ENCODE measurements at places on chromosomes 5 and 9.

DNA sequence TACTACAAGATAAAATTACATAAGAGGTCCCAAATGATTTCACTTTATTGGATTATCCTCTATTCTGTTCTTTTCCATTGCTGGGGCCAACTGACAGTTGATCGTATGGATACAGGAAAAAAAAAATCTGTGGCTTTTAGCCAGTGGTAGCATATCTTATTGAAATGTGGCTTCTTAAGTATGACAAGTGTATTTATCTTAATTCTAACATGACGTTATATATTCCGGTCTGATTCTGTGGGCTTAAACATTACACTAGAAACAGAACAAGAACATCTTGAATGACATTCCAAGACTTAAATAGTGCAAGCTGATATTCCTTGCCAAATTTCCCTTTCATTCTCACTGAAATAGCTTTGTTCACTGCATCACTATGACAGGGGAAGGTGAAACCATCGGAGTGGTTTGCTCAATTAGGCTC is 117.9 kb downstream of the INSYN2B start:
- DNase-seq, result no peak

GRCh38 chr5:90135779-90136378 is 273.7 kb downstream of the CETN3 start:
- no peak for DNase-seq

- DNase-seq, result peak; percentile 100
These were observed 263.9 kb downstream of the SPOCK1 start for GRCh38 chr5:137234973-137235943.

- DNase-seq, result peak; percentile 29
These were observed 11.5 kb downstream of the SARDH start for GRCh38 chr9:133726401-133727276.

DNA sequence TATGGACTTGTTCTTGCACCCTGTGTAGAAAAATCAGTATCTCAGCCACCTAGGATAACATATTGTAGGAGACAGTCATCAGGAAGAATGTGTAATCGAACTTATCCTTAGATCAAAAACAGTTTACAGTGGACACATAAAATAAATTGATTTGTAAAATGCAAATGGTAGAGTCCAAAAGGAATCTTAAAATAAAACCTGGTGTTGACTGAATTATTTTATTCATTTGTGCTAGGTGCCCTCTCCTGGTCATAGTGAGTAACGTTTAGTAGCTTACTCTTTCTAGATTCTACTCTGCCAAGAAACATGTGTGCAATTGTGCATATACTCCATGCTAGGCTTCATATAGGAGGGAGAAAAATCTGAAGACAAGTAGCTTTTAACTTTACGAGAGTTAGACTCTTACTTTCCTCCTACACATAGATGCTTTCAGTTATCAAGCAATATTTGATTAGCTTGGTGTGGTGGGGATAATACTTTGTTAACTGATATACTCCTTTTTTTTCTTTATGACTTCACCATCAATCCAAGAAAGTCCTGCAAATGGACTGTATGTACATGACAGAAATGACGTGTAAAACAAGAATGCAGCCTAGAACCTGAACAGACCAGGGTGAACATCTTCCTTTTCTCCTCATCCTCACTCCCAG is 23.7 kb upstream of the LOX start:
- peak; percentile 57 for DNase-seq

Data from bronchial epithelial cell (primary cell).